ENCODE measurements at places on chromosomes 7 and 10.

DNA sequence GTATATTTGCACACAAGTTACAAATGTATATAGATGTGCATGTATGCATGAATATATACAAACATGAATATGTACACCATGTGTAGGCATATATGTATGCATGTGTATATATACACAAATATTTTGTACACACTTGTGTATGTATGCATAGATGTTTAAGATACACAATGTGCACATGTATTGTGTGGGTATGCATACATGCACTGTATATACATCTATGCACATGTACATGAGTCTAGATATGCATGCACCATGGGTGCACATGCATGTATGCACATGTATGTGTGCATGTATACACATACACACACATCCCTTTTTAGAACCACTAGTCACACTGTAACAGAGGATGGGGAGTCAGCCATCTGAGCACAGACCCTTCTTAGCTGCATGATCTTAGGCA lies 249.4 kb downstream of the COBL start:
- no peak for DNase-seq

DNA sequence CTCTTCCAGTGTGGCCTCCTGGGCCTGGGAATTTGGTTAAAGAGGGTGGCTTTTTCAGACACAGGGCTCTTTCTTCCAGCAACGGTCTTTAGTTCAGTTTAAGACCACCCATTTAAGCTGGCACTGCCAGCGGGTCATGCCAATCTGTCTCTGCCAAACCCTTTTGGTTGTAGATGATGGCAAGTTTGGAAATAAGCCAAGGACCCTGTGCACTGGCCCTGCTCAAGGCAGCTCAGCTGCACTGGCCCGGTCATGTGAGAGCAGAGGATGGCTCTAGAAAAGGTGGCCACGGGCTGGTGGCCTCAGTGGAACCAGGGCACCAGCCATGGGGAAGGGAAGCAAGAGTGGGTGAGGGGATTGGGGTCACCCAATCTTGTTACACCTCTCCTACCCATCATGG lies 294.1 kb downstream of the GLRX3 start:
- DNase-seq, result no peak

- no peak for DNase-seq
Observed at GRCh38 chr7:22639396-22639795, 87.6 kb upstream of the IL6 start.

GRCh38 chr10:74135452-74135851 lies 15.2 kb downstream of the AP3M1 start:
- DNase-seq, result no peak

GRCh38 chr10:95597788-95598187 lies 36.6 kb upstream of the SORBS1 start:
- no peak for DNase-seq

DNA sequence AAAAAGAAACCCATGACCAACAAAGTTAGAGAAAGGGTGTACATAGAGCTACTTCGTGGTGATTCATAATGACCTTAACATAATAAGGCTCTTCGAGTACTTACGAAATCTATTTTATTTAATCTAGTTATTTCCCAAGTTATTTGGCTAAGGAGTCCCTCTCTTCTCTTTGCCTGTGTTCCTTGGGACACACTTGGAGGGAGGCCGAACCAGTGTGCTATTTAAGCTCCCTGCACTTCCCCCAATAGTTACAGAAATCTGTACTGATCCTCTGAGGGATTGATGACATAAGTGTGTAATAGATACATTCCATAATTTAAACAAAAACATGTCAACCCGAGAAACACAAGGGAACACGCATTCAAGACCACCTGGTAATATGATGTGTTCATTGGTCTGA lies 351.1 kb downstream of the GATA3 start:
- DNase-seq, result no peak

- DNase-seq, result no peak
Observed at GRCh38 chr10:25261558-25261957, 86.8 kb downstream of the GPR158 start.

DNA sequence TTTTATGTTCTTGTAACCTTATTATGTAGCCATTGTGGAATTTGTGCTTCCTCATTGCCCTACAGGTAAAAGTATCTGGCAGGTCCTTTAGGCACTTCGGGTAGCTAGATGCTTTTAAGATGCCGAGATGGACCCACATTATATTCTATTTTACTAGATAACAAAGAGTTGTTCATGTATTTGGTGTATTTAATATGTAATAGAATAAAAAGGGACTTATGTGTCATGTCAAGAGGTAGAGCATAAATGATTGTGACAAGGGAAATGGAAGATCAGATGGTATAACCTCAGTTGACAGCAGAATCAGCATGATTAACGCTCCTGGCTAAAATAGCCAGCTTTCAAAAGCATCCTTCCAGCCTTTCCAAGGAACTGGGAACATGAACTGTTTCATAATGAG lies 50.6 kb downstream of the NPY start:
- DNase-seq, result no peak

- DNase-seq, result no peak
Observed at GRCh38 chr7:47766126-47766525, 182.1 kb downstream of the PKD1L1 start.

DNA sequence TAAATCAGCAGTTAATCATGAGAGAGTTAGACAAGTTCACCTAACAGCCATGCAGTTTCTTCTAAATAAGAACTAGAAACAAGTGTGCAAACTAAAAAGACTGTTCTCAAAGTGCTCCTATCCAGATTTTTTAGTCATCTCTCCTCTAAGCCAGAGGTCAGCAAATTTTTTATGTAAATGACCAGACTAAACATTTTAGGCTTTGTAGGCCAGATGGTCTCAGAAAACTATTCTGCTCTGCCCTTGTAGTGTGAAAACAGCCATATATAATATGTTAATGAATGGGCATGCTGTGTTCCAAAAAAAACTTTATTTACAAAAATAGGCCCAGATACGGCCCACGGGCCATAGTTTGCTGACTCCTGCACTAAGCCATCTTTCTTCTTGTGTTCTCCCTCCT lies 263.0 kb upstream of the LRRN3 start:
- DNase-seq, result no peak

DNA sequence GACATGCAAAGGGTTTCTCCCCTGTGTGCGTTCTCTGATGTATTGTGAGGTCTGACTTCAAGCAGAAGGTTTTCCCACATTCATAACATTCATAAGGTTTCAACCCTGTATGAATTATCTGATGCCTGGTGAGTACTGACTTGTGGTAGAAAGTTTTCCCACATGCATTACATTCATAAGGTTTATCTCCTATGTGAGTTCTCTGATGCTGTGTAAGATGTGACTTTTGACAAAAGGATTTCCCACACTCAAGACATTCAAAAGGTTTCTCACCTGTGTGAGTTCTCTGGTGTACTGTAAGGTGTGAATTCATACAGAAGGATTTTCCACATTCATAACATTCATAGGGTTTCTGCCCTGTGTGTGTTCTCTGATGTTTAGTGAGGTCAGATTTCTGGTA lies 45.1 kb downstream of the ZNF33B start:
- DNase-seq, result no peak

GRCh38 chr10:128018691-128019090 lies 107.5 kb downstream of the MKI67 start:
- DNase-seq, result no peak

DNA sequence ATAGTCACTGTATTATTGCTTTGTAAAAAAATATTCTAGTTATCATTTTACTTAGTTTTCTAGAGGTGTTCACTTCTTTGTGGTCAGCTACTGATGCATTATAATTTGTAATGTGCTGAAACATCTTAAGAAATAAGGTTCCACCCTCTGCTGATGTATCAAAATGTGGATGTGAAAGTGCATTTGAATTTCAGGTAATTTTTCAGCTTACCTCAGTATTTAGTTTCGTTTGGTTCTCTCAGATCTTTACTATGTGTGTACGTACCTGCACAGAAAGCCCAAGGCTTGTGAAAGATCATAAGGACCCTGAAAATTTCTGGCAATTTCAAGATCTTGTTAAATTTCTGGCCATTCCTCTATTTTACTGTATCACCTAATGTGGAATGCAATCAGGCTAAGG lies 542.3 kb upstream of the TPK1 start:
- no peak for DNase-seq

DNA sequence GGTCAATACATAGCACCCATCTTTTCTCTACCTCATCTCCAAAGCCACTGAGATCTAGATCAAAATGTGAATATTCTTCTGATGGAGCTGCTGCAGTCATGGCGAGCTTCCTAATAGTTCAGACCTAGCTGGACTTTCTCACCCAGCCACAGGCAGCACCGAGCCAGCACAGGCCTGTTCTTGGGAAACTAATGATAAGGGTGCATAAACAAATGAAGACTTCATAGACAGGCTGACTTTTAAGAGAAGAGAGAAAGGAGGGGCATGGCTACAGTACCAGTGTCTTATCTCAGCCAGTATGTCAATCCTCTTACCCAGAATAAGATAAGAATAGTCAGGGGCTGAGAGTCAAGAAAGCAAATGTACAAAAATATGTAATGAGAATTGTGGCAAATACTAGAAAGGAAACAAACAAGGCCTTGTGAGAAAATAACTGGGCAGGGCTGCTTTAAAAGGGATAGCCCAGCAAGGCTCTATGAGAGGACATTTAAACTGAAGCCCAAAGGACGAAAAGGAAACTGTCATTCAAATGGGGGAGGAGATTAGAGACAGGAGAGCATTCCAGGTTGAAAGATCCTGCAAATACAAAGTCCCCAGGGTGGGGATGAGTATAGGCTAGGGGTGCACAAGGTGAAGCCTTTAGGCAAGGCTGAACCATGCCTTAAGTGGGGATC lies 21.8 kb upstream of the CDK14 start:
- DNase-seq, result no peak

DNA sequence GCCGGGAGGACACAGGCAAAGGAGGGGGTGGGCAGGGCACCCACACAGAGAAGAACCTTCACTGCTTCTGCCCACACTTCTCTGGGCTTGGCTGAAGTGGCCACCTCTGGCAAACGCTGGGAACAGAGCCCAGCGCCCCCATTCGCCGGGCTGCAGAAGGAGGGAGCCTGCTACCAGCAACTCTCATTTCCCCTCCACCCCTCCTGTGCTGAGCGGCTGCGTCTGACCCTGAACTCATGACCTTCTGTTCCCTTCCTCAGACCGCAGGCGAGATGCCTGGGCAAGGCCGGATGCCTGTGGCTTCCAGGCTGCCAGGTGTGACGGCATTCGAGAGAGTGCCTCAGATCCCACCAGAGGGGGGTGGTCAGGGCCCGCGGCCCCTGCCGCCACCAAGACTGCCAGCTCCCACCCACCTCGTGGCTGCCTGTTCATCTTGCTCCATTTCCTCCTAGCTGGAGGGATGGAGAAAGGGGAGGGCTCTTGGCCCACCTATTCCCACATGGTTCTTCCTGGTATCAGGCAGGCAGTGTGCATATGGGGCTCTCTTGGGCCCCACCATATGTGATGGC lies 19.8 kb downstream of the DNAJB12 start:
- DNase-seq, result peak; percentile 66

GRCh38 chr10:45375716-45376231 lies 1.8 kb downstream of the ALOX5 start:
- no peak for DNase-seq

DNA sequence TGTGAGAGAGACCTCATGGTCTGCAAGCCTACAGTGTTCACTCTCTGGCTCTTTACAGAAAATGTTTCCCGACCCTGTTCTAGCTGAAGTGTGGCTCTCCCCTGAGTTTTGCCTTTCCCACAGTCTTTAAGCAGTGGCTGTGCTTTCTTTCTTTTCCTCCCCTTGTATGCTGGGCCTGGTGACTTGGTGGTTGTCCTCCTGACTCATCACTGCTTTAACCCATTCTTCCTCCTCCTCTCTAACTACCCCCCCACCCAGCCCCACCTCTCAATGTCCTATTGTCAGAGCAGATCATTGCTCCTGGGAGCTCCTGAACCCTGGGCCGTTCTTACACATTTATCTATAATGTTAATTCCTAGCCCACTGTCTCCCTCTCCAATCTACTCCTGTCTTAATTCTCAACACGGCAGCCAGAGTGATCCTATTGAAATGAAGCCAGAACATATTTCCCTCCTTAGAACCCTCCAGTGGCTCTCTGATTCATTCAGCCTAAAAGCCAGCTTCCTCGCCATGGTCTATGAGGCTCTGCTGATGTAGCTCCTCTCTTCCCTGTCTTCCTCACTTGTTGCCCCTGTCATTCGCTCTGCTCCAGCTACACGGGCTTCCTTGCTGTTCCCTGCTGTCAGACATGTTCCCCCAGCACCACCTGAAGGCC lies 55.0 kb downstream of the DENND11 start:
- no peak for DNase-seq

DNA sequence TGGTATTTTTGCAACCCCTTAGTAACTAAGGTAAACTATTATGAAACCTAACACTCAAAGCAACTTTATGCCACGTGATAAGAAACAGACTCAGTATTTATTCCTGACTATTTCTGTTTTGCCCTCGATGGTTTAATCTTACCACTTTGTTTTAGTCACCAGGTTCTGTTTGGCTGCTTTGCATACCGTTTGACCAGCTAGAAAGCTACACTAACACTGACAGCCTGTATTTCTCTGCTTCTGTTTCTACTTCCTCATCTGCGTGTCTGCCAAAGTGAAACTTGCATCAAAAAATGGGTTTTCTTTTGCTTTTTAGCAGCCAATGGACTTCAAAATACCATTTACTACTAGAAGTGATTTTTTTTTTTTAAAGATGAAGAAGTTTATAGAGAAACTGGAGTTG lies 802.5 kb downstream of the GRM8 start:
- DNase-seq, result no peak

DNA sequence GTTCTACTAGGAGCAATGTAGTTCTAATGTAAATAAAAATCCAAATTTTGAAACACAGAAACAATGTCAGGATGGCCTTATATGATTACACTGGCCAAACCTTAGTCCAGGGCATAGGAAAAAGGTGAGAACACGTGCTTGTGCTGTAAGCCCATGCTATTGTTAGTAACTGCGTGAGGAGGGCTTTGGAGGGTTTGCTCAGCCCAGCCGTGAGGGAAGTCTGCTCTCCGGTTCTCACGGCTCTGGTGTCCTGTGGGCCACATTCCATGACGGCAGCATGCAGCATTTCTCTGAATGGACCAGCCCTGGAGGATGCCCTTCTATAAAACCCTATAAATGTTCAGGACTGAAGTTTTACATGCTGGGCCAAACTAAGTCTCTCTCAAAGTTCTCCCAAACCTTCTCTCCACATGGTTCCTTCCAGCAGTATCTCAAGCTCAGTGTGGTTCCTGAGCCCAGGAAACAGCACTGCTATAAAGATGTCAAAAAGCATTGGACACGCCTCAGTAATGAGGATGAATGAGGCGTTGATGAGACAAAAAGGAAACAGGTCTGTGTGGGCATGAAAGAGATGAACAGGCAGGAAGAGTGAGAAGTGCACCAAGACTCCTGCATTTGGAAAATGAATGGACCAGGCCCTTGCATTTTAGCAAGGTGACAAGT lies 174.8 kb upstream of the CDCA7L start:
- DNase-seq, result no peak

DNA sequence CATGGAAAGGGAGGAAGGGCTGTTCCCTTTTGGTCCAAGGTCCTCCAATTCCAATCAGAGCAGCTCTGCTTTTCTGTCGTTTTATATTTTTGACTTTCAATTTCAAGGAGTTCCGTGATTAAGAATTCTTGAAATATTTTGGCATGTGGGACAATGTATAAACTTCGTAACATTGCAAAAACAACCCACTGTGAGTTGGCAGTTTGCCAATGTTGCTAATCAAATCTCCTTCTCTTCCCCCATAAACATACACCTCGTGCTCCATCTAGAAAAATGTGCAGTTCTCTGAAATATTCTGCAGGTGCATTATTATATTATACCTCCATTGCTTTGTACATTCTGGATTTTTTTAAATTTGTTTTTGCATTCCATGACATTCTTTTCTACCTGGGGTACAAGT lies 49.8 kb downstream of the POU6F2 start:
- no peak for DNase-seq

All from epithelial cell of esophagus (primary cell).